ENCODE measurements at places on chromosomes 5 and 9. TPM values are rescaled to one million over a fixed set of nuclear protein-coding genes. Genes with fewer than 3 reads are reported as not detected.

IGFBPL1 gene
- total RNA-seq: 5.5 TPM

WDR38 gene
- total RNA-seq: not detected

IL33 gene
- total RNA-seq: 3.9 TPM

AP3S1 gene
- 161 TPM for total RNA-seq

RNF224 gene
- total RNA-seq: not detected

SLC46A2 gene
- not detected for total RNA-seq

SLC45A2 gene
- total RNA-seq: not detected

SMARCA2 gene
- total RNA-seq: 62.0 TPM

KIF12 gene
- total RNA-seq: 0.12 TPM

- no peak for DNase-seq
Measured at GRCh38 chr5:16976625-16977008, 40.5 kb upstream of the MYO10 start.

DNA sequence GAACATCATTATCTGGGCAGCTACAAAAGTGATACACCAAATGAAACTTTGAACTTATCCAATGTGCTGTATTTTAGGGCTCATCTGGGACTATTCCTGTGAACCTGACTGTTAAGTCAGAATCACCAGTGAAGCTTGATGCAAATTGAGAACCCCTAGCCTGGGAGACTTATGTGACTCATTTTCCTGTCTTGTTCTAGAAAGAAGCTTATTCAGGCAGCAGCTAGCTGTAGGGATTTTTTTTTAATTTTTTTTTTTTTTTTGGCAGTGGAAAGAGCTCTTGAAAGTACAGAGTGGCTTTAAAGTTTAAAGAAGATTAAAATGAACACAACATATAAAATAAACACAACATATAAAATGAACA, 81.1 kb upstream of the TNFAIP8 start:
- peak; percentile 86 for DNase-seq

- DNase-seq: no peak
Measured at GRCh38 chr5:31417512-31417911, 114.4 kb downstream of the DROSHA start.

- DNase-seq: peak; percentile 38
Measured at GRCh38 chr9:93224591-93224990, 40.7 kb downstream of the WNK2 start.

GRCh38 chr5:170813231-170813630, 29.7 kb downstream of the GABRP start:
- DNase-seq: no peak

DNA sequence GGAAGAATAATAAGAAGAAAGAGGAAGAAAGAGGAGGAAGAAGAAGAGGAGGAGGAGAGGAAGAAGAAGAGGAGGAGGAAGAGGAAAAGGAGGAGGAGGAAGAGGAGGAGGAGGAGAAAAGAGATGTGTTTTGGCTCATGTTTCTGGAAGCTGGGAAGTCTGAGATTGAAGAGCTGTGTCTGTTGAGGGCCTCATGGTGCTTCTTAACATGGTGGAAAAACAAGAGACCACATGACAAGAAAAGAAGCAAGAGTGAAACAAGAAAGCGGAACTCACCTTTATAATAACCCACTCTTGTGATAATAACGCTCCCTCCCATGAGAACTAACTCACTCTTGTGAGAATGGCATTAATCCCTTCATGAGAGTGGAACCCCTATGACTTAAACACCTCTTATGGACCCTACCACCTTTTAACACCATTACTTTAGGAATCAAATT, 36.1 kb upstream of the RANBP6 start:
- no peak for DNase-seq

DNA sequence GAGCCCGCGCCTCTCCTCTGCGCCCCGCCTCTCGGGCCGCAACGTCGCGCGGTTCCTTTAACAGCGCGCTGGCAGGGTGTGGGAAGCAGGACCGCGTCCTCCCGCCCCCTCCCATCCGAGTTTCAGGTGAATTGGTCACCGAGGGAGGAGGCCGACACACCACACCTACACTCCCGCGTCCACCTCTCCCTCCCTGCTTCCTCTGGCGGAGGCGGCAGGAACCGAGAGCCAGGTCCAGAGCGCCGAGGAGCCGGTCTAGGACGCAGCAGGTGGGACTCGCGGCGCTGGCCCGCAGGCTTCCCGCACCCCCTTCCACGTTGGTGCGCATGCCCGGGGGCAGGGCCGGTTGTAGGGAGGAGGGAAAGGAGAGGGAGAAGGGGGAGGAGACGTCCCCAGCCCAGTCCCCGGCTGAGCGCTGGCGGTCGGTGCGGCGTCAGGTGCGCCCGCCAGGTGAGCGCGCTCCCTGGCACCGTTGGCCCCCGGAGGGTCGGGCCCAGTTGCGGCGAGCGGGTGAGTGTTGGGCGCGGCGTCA, at the start of gene OCLN:
TSS of gene OCLN (plus strand) at position 400 of the 532 bp plus-strand sequence. CDS start 11,455 bp downstream, outside the sequence.
- DNase-seq: peak; percentile 69

DNA sequence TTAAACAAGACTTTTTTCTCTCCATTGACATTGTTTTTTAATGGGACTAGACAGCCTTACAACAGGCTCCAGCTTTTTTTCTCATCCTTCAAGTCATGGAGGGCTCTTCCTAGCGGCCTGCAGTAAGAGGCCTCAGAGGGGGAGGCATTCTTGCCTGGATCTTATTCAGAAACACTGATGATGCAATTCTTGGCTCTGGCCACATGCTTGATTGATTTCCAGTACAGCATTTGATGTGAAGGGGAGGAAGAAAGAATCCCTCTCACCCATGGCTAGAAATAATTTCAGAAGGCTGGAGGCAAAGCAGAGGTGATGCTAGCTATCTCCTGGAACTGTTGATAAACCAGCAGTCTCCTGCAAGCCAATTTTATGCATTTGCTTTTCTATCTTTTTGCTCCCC, 324.8 kb downstream of the PRELID2 start:
- no peak for DNase-seq

GRCh38 chr9:128493424-128493823, 11.1 kb upstream of the GLE1 start:
- no peak for DNase-seq

DNA sequence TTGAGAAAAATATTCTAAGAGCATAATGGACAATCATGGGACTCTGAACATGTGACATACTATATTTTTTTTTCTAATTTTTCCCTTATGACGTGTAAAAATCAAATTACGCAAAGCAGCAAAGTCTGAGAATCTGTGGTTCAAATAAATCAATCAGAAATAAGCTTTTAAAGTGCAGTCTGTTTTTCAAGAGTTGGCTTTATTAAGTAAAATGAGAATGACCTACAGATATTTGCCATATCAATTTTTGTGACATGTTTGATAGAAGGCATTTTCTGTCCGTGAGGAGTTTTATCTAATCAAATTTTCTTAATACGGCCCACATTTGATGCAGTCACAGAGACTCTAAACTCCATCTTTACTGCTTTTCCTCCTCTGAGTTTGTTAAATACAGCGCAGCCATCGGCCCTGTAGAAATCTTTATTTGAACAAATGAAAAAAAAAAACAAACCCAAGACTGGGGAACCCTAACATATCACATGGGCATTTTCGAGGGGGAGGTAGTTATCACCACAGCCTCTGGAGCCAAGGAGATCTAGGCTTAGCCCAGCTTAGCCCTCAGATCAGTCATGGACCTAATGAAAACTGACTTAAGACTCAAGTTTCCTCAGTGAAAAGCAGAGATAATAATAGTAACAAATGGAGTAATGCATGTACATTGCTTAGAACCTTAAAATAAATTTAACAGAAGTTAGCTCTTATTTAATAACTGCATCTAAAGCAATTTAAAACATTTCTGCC, 263.6 kb upstream of the C9orf72 start:
- no peak for DNase-seq

- DNase-seq: no peak
Measured at GRCh38 chr5:171965745-171966144, 40.7 kb downstream of the FBXW11 start.

DNA sequence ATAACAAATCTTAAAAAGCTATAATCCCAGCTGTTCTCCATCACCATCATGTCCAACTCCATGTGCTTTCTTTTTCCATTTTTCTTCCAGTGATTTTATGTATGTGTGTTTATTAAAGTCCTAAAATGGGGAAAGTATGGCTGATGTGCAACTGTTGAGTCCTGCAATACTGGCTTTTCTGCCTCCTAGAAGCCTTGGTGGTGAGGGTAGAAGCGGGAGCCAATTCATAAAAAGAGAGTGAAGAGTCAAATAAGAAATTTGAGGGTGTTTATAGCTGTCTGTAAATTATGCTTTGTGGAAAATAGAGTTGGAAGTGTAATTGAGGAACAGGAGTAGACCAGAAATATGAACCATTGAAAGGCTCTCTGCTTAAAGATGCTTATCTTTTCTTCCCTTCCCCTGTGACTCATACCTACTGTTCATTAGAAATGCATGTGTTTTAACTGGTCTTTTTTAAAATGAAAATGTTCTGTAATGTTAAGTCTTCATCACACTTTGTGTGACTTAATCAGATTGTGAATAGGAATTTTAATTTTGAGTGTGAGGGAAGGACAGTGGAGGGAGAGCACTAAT, 80.1 kb downstream of the ZCCHC7 start:
- peak; percentile 81 for DNase-seq

DNA sequence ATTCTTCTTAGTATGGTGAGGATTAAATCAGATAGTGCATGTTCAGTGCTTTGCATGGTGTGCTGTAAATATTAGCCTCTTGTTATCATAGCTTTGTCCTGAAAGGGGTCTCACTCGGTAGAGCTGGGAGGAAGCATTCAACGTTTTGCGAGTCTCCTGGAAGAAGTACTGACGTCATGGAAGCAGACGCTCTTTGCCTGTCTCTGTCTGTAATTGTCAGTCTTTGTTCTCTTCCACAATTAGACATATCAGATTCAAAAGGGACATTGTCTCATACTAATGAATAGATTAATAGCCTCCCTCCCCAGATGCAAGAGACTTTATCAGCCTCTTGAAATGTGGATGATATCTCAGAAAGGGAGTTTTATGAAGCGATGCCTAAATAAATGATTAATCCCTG, 91.8 kb upstream of the CXCL14 start:
- no peak for DNase-seq

DNA sequence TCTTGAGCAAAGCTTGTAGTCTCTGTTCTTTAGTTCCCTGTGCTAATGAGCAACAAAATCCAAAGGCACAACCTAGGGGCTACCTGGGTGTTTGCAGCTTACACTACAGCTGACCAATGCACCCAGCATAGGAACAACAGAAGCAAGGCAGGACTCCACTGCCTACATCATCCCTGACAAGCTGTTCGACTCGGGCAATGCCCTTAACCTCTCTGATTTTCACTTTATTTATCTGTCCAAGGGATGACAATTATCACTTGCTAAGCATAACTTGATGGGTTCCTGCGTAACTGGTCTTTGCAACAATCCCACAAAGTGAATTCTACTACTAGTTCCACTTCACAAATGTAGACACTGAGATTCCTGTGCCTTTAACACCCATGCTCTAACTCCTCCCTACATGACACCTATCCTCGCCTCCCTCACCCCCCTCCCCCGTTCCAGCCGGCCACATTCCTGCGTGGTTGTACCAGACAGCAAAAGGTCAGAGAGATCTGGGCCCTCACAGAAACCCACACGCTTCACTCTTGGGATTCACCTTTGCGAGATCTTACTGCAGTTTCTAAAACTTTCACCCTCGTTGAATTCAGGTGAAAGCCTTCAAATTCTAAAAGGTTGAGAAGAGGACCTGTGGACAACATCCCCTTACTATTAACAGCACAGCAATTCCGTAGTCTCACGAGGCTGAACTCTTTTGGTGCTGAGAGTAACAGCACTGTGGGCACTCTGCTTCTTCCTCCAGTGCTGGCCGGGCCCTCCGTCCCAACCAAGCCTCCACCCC, 995 bp downstream of the IPPK start:
- DNase-seq: peak; percentile 76

DNA sequence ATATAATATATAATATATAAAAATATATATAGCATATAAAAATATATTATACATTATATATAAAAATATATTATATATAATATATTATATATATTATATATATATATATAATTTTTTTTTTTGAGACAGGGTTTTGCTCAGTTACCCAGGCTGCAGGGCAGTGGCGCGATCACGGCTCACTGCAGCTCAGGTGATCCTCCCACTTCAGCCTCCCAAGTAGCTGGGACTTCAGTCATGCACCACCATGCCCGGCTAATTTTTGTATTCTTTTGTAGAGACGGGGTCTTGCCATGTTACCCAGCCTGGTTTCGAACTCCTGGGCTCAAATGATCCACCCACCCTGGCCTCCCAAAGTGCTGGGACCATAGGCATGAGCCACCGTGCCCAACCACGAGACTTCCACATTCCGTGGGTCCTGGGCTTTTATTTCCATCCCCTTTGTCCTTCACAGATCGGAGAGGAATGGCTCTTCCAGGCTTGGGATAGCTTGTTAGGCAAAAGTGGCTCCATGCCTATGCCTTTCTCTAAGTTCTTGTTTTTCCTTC, 62.0 kb upstream of the IER5L start:
- DNase-seq: no peak

DNA sequence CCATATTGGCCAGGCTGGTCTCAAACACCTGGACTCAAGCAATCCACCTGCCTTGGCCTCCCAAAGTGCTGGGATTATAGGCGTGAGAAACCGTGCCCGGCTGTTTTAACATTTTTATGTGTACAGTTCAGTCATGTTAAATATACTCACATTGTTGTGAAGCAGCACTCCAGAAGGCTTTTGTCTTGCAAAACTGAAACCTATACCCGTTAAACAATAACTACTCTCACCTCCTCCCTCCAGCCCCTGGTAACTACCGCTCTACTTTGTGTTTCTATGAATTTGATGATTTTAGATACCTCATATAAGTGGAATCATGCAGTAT, 23.1 kb upstream of the SHB start:
- no peak for DNase-seq

GRCh38 chr5:78964889-78965288, 20.2 kb downstream of the ARSB start:
- DNase-seq: peak; percentile 73

DNA sequence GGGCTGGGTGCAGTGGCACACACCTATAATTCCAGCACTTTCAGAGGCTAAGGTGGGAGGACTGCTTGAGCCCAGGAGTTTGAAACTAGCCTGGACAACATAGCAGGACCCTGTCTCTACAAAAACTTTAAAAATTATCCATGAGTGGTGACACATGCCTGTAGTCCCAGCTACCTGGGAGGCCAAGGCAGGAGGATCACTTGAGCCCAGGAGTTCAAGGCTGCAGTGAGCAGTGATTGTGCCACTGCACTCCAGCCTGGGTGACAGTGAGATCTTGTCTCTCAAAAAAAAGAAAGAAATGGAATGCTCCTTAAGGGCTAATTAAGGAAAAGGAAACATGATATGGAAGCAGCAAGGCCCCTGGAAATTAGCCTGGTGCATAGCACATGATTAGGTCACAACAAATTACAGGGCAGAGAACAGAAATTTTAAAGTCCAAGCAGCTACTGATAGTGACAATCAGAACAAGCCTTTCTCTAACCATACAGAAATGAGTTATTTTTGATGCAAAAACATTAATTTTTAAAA, 19.5 kb downstream of the ANKH start:
- DNase-seq: no peak

DNA sequence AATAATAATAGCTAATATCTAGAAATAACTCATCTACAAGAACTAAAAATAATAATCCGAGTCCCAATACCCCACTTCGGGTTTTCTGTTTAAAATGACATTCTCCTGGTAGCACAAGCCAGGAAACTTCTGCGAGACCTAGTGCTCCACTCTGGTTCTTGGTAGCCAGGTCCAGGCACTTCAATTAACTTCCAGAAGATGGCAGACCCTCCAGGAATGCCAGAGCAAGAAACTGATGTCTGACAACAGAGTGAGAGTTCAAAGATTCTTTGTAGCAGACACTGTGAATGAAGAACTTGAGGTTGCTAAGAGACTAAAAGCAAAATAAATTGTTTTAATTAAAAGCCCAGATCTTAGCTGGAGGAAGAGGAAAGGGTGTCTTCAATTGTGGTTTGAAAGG, 1963.3 kb upstream of the CDH9 start:
- no peak for DNase-seq

GRCh38 chr5:146051678-146052077, 53.7 kb downstream of the PLAC8L1 start:
- DNase-seq: peak; percentile 46

Data from M059J (cell line).